ENCODE measurements at places on chromosomes 13 and 19.
A peak's percentile ranks its signal among the peaks of the same experiment; 100 is the strongest.

DNA sequence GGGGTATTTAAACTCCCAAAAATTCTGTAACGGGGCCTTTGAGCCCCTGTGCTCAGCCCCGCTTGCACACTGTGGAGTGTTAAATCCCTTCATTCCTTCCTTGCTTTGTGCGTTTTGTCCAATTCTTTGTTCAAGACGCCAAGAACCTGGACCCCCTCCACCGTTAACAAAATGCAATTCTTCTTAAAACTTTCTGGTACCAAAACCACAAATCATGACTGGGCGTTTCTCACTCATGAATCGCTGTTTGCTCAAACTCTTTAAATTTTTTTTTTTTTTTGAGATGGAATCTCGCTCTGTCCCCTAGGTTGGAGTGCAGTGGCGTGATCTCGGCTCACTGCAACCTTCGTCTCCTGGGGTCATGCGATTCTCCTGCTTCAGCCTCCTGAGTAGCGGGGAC is 881 bp downstream of the ZNF20 start:
- DNase-seq = no peak

- peak; percentile 59 for DNase-seq
Observed at GRCh38 chr19:18519962-18520847, 1.7 kb downstream of the ELL start.

DNA sequence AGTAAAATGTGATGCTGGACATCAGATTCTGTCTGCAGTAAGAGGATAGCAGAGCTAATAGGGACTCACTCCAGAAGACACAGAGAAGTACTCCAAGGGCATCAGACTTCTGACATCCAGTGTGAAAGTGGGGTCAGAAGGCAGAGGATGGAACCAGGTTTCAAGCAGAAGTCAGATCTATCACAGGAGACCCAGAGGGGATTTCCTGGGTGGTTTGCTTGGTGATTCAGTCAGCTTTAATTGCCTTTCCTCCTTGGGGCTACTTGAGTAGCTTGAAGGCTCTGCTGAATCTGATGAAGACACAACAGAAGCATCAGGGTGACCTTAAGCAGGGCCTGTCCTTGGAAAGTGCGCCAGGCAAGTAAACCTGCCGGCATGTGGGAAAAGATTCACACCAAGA is 300.6 kb downstream of the COG6 start:
- DNase-seq = no peak

DNA sequence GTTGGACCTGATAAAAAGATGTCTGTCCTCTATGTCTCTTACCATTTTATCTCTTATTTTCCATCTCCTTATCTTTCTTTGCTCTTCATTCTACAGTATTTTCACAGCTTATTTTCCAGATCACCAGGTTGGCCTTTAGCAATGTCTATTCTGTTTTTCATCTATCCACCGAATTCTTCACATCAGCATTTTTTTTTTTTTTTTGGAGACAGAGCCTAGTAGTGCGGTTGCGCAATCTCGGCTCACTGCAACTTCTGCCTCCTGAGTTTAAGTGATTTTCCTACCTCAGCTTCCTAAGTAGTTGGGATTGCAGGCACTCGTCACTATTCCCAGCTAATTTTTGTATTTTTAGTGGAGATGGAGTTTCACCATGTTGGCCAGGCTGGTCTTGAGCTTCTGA is 49.0 kb downstream of the DNAJC15 start:
- no peak for DNase-seq

DNA sequence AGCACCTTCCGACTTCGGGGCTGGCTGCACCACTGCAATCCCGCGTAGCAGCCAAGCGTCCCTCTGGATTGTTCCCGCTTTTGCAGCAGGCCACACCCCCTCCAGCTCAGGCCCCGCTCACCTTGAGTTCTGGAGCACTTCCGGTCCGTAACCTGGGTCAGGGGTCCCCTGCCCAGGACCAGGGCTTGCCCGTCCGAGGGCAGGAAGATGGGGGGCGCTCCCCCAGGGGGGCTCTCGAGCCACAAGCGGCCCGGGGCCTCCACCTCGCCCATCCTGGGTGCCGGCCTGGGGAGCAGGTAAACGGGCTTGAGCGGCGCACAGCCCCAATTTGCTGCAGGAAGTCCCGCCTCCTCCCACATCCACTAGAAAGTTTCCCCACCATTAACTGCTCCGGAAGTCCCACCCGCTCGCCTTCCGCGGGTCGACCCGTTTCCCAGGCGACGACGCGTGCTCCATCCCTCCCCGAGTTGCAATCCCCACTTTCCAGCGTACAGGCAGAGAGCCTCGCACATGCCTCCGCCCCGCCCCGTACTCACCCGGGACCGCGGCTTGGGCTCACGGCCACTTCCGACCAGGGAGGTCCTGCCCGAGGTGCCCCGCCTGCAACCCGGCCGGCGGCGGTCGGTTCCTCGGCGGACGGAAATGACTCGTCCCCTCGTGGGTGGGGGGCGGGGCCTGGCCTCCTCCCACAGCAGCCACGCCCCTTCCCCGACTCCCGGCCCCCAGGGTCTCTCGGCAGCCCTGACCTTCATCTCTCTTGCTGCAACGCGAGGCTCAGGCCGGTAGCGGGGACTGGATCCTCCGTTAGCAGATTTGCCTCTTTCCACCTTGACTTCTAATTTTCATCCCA is at the start of gene PNKP:
Gene PNKP, minus strand, starts transcription at position 644 of the 850 bp plus-strand sequence. Its CDS starts 372 bp downstream, at position 272.
- peak; percentile 94 for DNase-seq

DNA sequence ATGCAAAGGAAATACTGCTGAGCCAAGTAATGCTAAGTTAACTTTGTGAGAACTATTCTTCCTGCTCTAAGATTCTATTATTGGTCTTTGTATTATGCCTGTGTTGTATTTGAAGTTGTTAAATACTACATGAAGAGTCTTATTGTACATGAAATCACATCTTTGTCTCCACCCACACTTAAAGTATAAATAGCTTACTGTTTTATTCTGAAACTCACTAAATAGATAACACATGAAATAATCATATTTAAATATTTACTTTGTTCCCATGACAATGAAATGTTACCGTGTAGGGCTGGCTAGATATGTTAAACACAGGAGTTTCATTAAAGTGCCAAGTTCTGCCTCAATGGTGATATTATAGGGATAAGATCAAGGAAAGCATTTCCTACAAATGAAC is 562.1 kb upstream of the ATXN8OS start:
- no peak for DNase-seq

DNA sequence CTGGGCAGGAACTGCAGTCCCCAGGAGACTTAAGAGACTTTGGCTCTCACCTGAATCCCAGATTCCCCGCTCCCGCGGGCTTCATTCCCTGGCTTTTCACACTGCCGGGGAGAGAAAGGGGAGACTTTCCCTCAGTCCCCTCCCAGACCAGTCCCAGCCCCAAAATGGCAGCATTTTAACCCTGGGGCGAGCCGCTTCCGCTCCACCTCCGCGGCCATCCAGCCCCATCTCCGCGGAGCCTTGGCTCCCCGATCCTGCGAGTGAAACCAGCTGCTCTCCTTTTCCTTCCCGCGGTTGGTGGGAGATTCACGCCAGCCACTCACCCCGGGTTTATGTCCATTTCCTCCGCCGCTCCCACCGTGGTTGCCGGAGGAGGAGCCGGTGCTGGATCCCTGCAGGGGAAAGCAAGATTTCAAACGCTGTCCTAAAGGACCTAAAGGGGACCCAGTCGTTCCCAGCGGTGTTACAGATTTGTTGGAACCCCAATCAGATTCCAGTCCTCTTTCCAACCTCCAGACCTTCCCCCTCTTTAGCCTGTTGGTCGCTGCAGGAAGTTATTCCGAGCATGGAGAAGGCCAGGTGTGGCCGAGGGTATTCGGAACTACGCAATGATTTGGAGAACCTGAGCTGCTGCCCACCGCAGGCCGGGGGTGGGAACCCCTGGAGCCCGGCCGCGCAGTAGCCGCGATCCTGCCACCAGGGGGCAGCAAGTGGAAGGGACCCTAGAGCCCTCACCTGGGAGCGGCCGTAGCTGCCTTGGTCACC is 3.4 kb downstream of the DMKN start:
- DNase-seq = peak; percentile 84

- no peak for DNase-seq
Observed at GRCh38 chr13:20017365-20017711, 58.8 kb downstream of the ZMYM2 start.

GRCh38 chr13:76004416-76004815 is 368.3 kb downstream of the LMO7 start:
- DNase-seq = no peak

DNA sequence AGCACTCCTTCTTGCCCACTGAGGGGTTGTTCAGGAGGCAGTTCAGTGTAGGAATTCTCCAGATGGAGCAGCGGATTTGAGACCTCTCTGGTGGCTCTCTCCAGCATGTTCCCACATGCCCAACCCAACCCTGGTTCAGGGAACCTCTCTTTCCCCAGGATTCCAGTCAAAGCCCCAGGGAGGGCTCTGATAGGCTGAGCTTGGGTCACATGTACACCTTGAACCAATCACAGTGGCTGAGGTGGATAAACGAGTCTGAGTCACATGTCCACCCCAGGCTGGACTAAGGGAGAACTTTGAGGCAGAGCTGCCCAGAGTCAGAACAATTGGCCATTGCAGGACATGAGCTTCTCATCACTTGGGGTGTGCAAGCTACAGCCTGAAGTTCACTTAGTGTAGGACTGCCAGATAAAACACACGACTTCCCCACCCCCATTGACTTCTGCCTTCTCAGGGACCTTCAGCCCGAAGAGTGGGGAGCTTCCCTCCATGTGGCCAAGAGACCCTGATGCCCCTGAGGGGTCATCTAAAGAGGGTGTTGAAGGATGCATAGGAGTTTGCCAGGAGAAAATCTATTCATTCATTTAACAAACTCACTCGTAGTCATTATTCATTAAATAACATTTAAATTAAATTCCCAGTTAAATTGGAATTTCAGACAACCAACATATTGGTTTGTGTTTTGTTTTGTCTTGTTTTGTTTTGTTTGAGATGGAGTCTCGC is 4.0 kb upstream of the MAST3 start:
- DNase-seq = no peak

DNA sequence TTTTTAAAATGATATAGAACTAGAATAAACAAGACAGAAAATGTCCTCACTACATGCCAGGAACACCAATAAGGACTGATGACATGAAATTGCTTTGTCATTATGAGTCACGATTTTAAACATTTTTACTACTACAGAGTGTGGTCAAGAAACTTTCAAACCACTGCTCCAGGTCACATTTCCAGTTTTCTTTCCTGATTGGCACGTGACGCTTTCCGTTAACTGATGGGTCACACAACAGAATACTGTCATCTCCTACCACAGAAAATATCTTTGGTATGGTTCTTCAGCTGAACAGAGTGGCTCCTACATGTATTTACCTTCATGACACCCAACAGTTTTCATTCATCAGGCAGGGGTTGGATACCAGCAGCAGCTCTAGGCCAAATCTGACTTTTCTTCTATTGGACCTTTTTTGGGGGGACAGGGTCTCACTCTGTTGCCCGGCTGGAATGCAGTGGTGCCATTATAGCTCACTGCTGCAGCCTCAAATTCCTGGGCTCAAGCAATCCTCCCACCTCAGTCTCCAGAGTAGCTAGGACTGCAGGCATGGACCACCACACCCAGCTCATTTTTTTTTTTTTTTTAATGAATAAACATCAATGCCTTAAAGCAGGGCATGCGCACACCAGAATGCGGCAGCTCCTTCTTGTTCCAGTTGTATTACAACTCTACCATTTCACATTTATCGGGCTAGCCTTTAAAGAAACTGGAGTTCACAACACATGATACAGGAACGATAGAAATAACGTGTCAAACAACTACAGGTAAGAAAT is 147.4 kb downstream of the RNF17 start:
- no peak for DNase-seq

- no peak for DNase-seq
Observed at GRCh38 chr19:16335226-16335625, 10.6 kb downstream of the KLF2 start.

DNA sequence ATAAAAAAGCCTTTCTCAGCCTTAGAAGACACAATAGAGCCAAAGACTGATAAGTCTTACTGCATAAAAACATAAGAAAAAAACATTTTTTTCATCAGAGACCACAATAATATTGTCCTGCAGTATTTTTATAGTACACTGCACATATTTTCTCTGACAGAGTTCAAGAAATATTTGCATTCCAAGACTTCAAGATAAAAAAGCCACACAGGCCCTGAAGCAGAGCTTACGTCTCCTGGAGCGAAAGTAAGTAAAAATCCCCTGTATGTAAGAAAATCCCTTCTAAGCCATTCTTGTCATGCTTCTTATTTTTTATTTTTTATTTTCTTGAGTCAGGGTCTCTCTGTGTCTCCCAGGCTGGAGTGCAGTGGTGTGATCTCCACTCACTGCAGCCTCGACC is 755.9 kb downstream of the LIG4 start:
- no peak for DNase-seq

GRCh38 chr13:98511435-98511834 is 65.5 kb downstream of the STK24 start:
- no peak for DNase-seq

GRCh38 chr13:19967621-19968020 is 9.1 kb downstream of the ZMYM2 start:
- DNase-seq = no peak

DNA sequence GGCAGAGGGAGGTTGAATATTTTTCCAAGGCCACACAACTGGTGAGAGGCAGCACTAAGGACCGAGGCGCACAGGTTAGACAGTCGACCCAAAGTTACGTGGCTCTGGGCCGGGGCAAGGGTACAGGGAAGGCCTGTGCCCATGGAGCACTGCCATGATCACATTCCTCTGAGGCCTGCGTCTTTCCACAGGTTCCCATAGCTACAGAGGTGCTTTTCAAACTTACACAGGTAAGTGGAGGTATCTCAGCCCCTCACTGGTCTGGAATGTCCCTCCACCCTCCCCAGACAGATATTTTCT is 814 bp downstream of the ZNF211 start:
- no peak for DNase-seq

DNA sequence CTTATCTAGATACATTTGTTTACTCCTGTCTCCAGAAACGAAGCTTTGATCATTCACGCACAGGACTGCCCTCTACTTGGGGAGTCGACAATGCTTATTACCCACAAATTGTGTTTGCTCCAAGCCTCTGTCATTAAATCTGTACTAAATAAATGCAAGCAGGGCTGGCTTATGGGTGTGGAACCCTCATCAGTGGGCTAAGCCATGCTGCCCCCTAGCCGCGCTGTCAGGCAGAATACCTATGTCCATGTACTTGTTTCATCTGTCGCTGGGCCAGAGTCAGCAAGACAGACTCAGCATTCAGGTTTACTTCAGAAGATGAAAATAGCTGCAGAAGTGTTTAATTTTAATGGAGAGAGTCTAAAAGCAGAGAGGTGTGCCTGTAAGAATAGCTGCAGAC is 110.0 kb upstream of the PRR20A start:
- no peak for DNase-seq

GRCh38 chr19:1871630-1872029 is 8.3 kb upstream of the KLF16 start:
- DNase-seq = no peak

- DNase-seq = no peak
Observed at GRCh38 chr13:20360041-20360491, 127.9 kb upstream of the GJB6 start.

- DNase-seq = no peak
Observed at GRCh38 chr19:17406046-17406886, 836 bp upstream of the BST2 start.

DNA sequence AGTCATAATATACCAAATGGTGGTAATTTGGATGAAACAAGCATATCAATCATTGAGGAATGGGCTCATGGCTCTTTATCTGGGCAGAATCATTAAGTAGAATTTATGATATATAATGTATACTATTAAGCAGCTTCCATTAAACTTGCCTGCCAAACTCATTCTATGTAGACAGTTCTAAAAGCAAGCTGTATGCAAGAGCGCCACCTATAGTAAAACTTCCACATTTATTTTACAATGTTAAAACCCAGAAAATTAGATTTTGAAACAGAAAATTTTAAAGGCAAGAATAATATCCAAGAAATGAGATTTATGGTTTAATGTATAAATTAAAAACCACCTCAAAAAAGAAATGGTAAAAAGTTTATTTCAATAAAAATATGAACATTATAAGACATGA is 161.5 kb downstream of the MZT1 start:
- no peak for DNase-seq

- DNase-seq = peak; percentile 41
Observed at GRCh38 chr13:42258747-42259146, 13.2 kb upstream of the AKAP11 start.
